Ascending aorta (tissue), 2 donors: ENCODE measurements at places on chromosomes 16 and 17.

DNA sequence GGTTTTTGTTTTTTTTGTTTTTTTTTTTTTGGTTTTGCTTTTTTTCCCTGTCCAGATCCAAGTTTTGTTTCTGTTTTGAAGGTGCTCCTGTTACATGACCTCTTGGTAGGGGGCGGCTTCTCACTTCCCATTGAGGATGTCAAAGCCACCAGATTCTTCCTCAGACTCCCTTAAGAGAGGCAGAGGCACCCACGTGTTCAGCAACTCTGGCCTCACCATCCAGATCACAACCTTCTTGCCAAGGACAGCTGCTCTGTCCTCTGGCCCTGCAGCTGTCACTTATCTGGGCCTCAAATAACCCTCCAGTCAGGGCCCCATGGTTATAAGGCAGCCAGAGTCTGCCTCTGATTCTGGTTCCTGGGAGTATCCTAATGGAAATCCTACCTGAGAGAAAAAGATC, 208.5 kb downstream of the STX8 start:
- H3K27ac ChIP-seq: no peak overlapping the region
- no peak overlapping the region for H3K4me3 ChIP-seq
- no peaks in the 10 kb centered on the region for H3K36me3 ChIP-seq
- no peaks in the 10 kb centered on the region for H3K4me1 ChIP-seq
- no peaks in the 10 kb centered on the region for H3K27me3 ChIP-seq
- DNase-seq: no peak

DNA sequence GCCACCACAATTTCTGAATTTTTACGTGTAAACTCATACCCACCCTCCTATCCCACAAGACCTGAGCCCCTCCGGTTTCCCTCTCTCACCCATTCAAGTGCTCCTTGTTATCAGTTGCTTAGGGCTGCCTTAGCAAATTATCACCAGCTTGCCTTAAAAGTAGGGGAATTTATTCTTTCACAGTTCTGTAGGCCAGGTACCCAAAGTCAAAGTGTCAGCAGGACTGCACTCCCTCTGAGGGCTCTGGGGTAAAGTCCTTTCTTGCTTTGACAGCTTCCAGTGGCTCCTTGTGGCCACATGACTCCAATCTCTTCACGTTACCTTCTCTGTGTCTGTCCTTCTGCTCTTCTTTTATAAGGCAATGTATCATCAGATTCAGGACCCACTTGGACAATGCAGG, 7.9 kb upstream of the TMEM220 start:
- no peak overlapping the region for H3K4me3 ChIP-seq
- H3K36me3 ChIP-seq: no peaks in the 10 kb centered on the region
- H3K27ac ChIP-seq: no peak overlapping the region

- DNase-seq: no peak
- H3K4me3 ChIP-seq: peak overlapping the region; percentile 93
- H3K36me3 ChIP-seq: peaks cover 21% of the 10 kb centered on the region
- H3K4me1 ChIP-seq: peaks cover 3% of the 10 kb centered on the region
Measured at GRCh38 chr16:1492082-1492922, 858 bp upstream of the TELO2 start.

DNA sequence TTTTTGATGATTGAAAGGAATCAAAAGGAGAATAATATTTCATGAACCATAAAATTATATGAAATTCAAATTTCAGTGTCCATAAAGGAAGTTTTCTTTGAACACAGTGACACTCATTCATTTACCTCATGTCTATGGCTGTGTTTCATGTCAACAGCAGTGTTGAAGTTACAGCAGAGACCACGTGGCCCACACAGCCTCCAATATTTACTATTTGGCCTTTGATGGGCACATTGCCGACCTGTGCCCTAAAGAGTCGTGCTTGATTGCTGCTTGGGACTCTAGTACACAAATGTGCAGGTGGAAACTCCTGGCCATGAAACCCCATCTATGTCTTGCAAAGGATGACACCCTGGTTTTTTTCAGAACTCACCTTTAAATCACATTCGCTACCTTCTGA, 57.0 kb downstream of the CES1 start:
- H3K4me3 ChIP-seq: no peak overlapping the region
- H3K27ac ChIP-seq: no peak overlapping the region
- no peaks in the 10 kb centered on the region for H3K4me1 ChIP-seq

DNA sequence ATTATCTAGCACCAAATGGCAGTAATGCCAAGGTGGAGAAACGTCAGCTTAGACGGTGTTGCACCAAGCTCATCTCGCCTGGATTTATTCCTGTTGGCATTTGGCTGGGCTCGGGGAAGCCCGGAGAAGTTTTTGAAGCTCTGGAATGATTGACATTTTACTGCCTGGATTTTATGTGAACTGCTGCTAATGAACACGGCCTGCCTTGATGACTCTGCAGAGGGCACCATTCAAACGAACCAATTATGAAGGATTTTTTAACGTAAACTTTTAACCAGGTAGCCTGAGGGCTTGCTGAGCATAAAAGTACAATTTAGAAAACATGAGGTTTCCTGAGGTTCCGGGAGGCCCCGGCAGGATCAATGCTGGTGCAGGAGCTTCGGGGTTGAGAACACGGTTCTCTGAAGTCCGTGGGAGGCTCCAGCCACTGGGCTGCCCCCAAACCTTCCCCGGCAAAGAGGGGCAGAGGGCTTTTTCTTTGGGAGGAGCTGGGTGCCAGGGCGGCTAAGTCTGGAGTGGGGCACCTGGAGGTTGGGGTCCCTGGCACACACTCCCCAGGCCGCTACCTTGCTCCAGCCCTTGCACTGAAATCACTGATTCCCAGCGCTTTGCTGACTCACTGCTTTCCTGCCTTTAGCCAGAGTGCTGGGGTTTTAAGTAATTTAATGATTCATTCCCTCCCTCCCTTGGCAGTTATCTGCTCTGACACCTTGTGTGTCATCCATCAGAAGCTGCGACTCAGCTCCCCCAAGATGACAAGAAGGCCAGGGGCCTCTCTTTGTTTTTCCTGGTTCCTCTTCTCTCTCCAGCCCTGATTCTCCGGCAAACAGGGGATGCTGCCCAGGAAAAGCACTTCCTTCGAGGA, 161.2 kb upstream of the IRX3 start:
- H3K4me3 ChIP-seq: no peak overlapping the region
- H3K36me3 ChIP-seq: no peaks in the 10 kb centered on the region
- DNase-seq: no peak

- no peaks in the 10 kb centered on the region for H3K27me3 ChIP-seq
- DNase-seq: no peak
- H3K36me3 ChIP-seq: no peaks in the 10 kb centered on the region
- peak overlapping the region; percentile 92 for H3K27ac ChIP-seq
Measured at GRCh38 chr16:72991211-72991610, 56.7 kb downstream of the ZFHX3 start.

GRCh38 chr17:28475151-28475900, 1.9 kb downstream of the SLC13A2 start:
- no peak overlapping the region for H3K4me3 ChIP-seq
- peak; percentile 13 for DNase-seq
- no peak overlapping the region for H3K27ac ChIP-seq
- H3K4me1 ChIP-seq: no peaks in the 10 kb centered on the region
- H3K36me3 ChIP-seq: no peaks in the 10 kb centered on the region
- H3K27me3 ChIP-seq: no peaks in the 10 kb centered on the region
